Panc1 (cell line): ENCODE measurements at places on chromosomes 12 and 14. TPM values are rescaled to one million over a fixed set of nuclear protein-coding genes. Genes with fewer than 3 reads are reported as not detected.

GRCh38 chr14:99263564-99264330 is 8.2 kb downstream of the BCL11B start:
- H3K36me3 ChIP-seq: no peaks in the 10 kb centered on the region
- no peaks in the 10 kb centered on the region; the same call in 1 of the 2 replicates for H3K4me1 ChIP-seq
- H3K4me3 ChIP-seq: no peak overlapping the region
- no peak overlapping the region for H3K27ac ChIP-seq

- peak overlapping the region; percentile 94 for H3K27ac ChIP-seq
- H3K36me3 ChIP-seq: no peaks in the 10 kb centered on the region
- no peak for DNase-seq
These were observed 2.6 kb upstream of the WNK1 start for GRCh38 chr12:749751-750270.

DNA sequence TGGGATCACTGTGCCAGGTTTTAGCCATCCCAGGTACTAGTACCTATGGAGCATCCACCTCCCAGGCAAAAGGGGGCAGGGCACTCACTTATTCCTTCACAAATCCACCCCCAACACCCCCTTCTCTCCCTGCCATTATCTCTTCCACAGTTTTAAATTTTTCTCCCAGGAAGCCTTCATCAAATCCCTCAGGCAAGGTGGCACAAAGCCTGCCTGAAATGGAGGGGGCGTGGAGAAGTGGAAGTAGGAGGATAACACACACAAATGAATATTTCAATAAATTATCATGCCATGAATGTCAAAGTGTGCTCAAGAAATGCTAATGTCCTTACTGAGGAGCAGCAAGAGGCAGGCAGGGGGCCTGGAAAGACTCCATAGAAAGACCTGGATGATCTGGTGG is 4.7 kb upstream of the CHST11 start:
- H3K27me3 ChIP-seq: peaks cover 9% of the 10 kb centered on the region; the same call in 1 of the 2 replicates
- H3K4me3 ChIP-seq: no peak overlapping the region
- H3K27ac ChIP-seq: no peak overlapping the region
- no peaks in the 10 kb centered on the region for H3K36me3 ChIP-seq
- no peak for DNase-seq

DNA sequence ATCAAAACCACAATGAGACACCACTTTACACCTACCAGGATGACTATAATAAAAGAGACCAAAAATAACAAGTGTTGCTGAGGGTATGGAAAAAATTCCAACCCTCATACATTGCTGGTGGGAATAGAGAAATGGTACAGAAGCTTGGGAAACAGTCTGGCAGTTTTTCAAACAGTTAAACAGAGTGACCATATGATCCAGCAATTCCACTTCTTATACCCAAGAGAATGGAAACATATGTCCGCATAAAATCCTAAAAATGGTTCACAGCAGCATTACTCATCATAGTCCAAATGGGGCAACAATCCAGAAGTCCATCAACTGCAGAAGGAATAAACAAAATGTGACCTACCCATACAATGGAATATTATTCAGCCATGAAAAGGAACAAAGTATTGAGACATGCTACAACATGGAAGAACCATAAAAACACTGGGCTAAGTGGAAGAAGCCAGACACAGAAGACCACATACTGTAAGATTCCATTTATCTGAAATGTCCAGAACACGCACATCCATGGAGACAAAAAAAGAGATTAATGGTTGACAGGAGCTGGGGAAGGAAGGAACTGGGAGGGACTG is 44.5 kb downstream of the CHGA start:
- no peaks in the 10 kb centered on the region for H3K4me1 ChIP-seq
- no peaks in the 10 kb centered on the region for H3K27me3 ChIP-seq
- H3K36me3 ChIP-seq: no peaks in the 10 kb centered on the region
- DNase-seq: no peak
- H3K4me3 ChIP-seq: no peak overlapping the region

MIP gene
- total RNA-seq: not detected

DNA sequence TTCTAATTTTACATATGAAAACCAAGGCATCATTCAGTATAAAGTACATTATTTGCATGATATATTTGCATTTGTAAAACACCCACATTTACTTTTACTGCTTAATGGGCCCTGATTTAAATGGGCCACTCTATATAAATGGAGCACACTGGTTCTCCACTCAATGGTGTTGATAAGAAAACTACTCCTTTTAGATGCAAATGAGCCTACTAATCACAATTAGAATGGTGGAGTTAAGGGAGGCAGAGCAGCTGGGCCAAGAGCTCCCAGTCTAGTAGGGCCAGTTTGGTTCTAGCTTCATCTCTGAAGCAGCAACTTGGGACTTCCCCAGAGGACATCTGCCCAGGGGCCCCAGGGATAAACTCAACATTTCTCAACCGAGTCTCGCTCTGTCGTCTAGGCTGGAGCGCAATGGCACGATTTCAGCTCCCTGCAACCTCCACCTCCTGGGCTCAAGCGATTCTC is 120.7 kb downstream of the FOXN3 start:
- no peak overlapping the region for H3K27ac ChIP-seq
- no peak for DNase-seq
- H3K36me3 ChIP-seq: no peaks in the 10 kb centered on the region

DPY19L2 gene
- 6.6 TPM for total RNA-seq

NINJ2 gene
- total RNA-seq: 1.9 TPM

DNA sequence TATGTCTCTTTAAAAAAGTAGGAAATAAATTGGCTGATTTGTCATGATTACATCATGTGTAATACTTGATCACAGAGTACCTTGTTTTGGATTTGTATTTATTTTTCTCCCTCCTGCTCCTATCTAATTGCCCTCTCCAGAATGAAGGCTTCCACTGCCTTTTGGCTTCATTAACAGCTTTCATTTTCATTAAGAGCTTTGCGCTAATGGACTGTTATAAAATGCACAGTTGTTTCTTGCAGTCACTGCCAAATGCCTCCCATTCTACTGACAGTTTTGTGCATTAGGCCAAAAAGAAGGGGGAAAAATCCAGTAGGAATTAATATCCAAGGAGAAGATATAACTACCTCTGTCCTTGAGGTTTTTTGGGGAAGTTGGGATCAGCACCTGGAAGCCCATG is 159.2 kb downstream of the NRXN3 start:
- no peak overlapping the region for H3K27ac ChIP-seq
- H3K4me3 ChIP-seq: no peak overlapping the region
- no peaks in the 10 kb centered on the region for H3K27me3 ChIP-seq
- no peaks in the 10 kb centered on the region for H3K4me1 ChIP-seq
- no peaks in the 10 kb centered on the region for H3K36me3 ChIP-seq

- no peak overlapping the region for H3K27ac ChIP-seq
- no peaks in the 10 kb centered on the region for H3K4me1 ChIP-seq
- H3K36me3 ChIP-seq: no peaks in the 10 kb centered on the region
- peaks cover 16% of the 10 kb centered on the region for H3K27me3 ChIP-seq
- H3K4me3 ChIP-seq: no peak overlapping the region
These were observed 23.8 kb downstream of the OAS2 start for GRCh38 chr12:113002155-113002554.

CMA1 gene
- not detected for total RNA-seq

DNA sequence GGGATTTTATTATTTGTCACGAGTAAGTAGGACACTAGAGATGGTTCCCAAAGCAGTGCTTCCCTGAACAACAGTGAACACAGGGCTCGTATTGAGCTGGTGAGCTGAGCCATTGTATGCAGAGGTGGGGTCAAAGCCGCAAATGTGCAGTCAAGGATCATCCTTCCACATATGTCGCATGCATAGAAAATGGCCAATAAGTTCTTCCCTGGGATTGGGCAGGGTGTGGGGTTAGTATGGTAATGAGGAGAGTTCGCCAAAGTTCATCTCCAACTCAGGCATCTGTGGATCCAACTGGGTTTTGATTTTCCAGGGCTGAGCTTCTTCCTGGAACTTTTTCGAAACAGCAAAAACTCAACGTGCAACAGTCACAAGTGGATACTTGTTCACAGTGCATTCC is 86.6 kb downstream of the CMKLR1 start:
- DNase-seq: no peak
- H3K4me3 ChIP-seq: no peak overlapping the region
- H3K36me3 ChIP-seq: no peaks in the 10 kb centered on the region
- H3K27ac ChIP-seq: no peak overlapping the region
- peaks cover 9% of the 10 kb centered on the region; the same call in 1 of the 2 replicates for H3K27me3 ChIP-seq
- no peaks in the 10 kb centered on the region for H3K4me1 ChIP-seq

SPRING1 gene
- total RNA-seq: 71.1 TPM

GRCh38 chr12:54411391-54412241 is 7.5 kb downstream of the ITGA5 start:
- H3K4me1 ChIP-seq: peaks cover 19% of the 10 kb centered on the region
- H3K4me3 ChIP-seq: no peak overlapping the region
- no peaks in the 10 kb centered on the region; the same call in 1 of the 2 replicates for H3K36me3 ChIP-seq
- no peak overlapping the region for H3K27ac ChIP-seq

- no peak for DNase-seq
- no peak overlapping the region for H3K27ac ChIP-seq
- H3K4me3 ChIP-seq: no peak overlapping the region
- no peaks in the 10 kb centered on the region for H3K27me3 ChIP-seq
- H3K4me1 ChIP-seq: no peaks in the 10 kb centered on the region
These were observed 172.0 kb upstream of the PELI2 start for GRCh38 chr14:55946231-55946630.

DNA sequence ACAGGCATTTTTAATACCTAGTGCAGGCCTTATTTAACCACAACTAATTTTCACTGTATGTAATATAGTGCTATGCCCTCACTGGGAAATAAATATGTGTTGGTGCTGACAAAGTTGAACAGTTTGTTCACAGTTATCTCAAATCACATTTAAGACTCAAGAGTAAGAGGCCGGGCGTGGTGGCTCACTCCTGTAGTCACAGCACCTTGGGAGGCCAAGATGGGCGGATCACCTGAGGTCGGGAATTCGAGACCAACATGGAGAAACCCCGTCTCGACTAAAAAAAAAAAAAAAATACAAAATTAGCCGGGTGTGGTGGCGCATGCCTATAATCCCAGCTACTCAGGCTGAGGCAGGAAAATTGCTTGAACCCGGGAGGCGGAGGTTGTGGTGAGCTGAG is 22.9 kb upstream of the TEAD4 start:
- H3K36me3 ChIP-seq: peaks cover 8% of the 10 kb centered on the region
- no peaks in the 10 kb centered on the region for H3K4me1 ChIP-seq
- H3K27ac ChIP-seq: no peak overlapping the region
- H3K27me3 ChIP-seq: no peaks in the 10 kb centered on the region
- no peak overlapping the region for H3K4me3 ChIP-seq
